ENCODE measurements at places on chromosomes 11 and 22.

DNA sequence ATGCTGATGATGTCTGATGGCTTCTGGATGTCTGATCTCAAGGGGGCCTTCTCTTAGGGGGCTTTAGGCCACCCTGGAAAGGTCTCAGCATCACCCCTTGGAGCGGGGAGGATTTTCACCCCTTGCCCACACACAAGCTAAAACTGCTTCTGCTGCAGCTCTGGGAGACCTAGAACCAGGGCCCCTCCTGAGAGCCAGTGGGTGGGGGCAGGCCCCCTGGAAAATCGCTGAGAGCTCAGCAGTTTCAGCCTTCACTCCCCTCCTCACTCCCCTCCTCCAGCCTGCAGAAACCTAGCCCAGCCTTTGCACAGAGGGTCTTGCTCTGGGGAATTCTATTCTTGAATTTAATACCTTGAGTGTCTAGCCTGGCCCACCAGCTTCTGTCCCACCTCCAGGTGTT lies 17.2 kb downstream of the CD6 start:
- DNase-seq: no peak

DNA sequence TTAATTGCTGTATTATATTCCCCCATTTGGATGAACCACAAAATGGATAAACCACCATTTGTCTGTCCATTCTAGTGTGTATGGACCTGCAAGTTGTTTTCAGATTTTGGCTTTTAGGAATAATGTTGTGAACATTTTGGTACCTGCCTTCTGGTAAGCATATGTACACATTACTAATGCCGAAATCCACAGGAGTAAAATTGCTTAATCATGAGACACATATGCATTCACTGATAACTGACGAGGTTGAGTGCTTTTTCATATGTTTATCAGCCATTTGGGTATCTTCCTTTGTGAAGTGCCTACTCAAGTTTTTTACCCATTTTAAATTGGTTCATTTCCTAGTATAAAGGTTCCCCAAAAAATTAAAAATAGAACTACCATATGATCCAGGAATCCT lies 34.2 kb downstream of the OSBP2 start:
- DNase-seq: no peak

DNA sequence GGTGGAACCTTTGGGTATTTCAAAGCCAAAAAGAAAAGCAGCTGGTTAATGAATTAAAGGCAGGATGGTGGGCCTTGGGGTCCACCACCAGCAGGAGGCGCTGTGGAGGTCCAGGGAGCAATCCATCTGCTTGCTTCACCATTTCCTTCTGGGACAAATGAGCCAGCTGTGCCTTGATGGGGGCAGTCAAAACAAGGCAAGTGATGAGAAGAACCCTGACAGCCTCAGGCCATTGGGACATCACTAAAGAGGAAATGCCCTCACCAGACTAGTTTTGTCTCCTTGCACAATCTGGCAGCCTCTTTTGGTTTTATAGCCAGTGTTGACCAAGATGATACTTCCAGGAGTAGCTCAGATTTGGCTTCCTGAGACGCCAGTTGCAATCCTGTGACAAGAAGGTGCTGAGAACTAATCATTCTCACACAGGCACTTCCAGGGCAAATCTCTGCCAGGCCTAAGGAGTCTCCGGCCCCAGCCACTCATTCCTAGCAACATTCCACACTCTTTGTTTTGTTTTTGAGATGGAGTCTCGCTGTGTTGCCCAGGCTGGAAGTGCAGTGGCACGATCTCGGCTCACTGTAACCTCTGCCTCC lies 38.2 kb upstream of the WEE1 start:
- DNase-seq: peak; percentile 20

DNA sequence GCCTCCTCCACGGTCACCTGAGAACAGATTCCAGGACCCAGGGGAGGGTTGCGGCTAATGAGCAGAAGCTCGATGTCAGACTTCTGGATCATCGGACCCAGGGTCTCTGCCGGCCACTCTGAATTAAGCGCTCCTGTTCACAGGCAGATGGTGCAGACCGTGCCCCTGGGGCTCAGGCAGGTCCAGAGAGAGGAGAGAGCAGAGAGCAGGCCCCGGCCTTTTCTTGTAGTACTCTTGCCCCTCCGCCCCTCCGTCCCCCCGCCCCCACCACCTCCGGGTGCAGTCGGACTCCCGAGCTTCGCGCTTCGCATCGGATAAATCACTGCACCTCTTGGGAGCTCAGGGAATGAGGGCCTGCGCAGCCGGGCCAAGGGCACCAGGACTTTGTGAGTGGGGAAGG lies 50.3 kb downstream of the RPS6KA4 start:
- no peak for DNase-seq

DNA sequence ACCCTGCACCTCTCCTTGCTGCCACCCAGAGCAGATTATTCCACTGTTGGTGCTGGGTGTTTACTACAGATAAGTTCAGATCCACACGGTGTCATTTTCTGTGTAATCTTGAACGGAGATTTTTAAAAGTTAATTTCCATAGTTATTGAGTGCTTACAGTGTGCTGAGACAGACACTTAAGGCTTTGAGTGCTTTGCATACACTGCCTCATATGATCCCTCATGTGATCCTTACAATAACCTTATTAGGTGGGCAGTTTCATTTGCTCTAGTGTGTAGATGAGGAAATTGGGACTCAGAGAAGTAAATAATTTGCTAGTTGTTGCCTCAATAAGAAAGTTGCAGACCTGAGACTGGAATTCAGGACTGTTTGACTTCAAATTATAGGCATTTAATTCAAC lies 32.3 kb upstream of the ME3 start:
- DNase-seq: no peak

GRCh38 chr11:15483205-15483604 lies 368.5 kb downstream of the INSC start:
- no peak for DNase-seq

DNA sequence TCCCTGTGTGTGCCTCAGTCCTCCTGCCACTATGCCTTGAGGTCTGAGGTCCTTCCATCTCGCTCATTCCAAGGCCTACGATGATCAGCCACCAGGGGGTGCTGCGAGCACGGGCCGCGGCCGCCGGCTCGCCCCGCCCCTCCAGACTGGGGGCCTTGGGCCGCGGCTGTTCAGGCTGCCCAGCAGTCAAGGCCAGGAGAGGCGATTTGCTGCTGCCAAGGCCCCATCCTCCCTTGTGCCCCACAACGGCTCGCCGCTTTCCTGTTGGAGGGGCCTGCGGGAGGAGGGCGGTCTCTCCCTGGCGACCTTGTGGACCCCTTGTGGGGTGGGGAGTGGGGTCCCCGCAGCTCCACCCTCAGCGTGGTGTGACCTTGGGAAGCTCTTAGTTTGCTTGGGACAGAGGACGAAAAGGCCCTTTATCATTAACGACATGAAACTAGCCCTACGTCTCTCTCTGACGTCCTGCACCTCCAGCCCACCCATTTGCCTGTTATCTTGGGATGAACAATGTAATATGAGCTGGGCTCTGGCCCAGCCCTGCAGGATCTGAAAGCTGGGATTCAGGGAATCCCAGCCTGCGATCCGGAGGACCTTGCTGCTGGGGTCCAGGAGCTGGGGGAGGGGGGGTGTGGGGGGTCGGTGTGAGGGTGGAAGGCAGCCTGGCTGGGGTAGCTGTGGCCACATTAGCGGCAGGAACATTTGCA lies 5.3 kb upstream of the GALR3 start:
- peak; percentile 32 for DNase-seq

DNA sequence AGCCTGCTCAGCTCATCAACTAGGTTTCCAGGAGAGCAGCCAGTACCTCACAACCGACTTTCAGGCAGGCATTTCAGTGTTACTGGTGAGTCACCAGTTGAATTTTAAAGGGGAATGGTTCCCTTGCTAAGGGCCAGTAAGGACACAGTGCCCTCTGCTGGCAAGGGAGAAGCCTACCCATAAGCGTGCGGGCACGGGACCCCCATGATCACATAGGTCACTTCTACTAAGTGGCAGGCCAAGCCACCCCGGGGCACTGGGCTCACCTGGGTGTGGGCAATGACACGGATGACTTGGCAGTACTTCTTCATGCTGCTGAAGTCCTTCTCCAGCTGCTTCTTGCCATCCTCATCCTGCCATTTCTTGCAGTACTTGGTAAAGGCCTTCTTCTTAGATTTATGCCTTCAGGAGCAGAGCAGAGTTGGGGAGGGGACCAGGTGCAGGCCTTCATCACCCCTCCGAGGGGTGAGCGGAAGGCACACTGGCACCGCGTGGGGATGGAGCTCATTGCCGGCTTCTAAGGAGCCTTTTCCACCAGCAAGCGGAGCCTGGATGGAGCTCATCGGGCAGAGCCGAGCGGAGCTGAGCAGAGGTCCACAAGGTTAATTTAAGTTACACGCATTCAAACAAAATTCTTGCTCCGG lies 2.9 kb downstream of the RPL3 start:
- peak; percentile 5 for DNase-seq

DNA sequence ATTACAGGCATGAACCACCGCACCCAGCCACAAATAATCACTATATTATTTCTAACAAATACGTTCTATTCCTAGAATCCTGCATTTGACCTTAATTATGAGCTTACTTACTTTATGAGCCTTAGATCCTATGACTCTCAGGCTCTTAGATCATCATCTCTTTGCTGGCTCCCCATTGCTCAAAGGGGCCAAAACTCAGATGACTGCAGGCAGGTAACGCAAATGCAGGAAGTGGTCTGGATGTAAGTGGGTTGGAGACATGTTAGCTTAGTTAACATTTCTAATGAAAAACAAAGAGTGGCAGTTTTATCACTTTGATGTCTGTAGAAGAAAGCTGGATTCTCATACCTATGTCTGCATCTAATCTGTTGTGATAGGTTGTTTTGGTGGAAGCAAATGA lies 23.4 kb downstream of the CCDC81 start:
- no peak for DNase-seq

DNA sequence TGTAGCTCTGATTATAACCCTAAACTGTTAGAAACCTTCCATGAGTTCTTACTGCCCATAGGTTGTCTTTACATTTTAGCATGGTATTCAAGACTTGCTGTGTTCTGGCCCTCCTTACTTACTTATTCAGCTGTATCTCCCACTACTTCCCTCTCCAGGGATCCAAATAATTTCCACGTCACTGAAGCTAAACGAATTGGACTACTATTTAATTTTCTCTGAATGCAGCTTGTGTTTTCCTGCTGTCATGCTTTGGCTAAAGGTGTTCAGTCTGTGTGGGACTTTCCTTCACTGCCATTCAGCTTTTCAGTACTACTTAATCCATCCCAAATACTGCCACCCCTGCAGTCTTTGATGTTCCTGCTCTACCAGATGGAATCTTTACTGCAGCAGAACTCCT lies 88.3 kb downstream of the UVRAG start:
- DNase-seq: no peak

GRCh38 chr11:113638376-113638775 lies 67.7 kb downstream of the TMPRSS5 start:
- DNase-seq: no peak

DNA sequence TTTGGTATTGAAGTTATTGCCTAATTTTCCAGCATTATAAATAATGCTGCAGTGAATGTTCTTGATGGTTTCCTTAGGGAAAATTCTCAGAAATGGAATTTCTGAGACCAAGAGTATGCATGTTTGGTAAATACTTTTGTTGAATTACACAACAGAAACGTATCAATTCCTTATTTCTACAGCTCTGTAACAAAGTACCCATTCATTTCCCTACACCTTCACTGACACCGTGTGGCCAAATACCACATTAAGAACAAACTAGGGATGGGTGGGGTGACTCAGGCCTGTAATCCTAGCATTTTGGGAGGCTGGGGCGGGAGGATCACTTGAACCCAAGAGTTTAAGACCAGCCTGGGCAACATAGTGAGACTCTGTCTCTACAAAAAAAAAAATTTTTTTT lies 21.8 kb downstream of the MCAM start:
- DNase-seq: no peak

DNA sequence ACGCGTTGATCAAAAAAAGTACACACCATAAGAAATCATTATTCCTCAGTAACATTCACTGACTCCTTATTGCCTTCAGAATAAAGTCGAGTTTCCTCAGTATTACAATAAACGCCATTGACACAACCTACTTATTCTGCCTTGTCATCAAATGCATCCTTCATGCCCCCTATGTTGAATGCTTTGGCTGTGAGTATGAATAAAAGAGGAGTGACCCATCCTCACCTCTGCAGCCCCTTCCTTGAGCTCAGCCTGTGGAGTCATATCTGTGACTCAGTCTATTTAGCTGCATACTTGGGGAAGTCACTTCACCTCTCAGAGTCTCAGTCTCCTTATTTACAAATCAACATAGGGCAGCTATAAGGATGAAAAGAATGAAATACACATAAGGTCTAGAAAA lies 65.1 kb downstream of the USP35 start:
- DNase-seq: no peak

DNA sequence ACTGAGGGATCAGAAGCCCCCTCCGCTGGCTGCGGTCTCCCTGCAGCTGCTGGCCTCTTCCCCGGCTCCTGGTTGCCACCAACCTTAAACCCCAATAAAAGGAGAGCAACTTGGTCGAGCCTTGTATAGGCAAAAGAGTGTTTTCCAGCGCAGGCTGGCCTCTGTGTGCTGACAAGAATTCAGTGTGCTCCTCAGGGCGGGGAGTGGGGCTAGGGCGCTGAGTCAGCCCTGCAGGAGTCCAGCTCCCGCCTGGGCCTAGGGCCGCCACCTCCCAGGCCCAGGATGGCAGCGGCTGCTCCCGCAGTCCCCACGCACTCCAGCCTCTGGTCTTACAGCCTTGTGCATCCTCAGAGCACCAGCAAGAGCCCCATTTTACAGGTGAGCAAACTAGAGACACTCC lies at the start of gene SHISAL1:
TSS of gene SHISAL1 (minus strand) at position 186 of the 400 bp plus-strand sequence. CDS start 12,006 bp downstream, outside the sequence.
- DNase-seq: no peak

- no peak for DNase-seq
Observed at GRCh38 chr11:35723493-35723892, 60.9 kb downstream of the TRIM44 start.

DNA sequence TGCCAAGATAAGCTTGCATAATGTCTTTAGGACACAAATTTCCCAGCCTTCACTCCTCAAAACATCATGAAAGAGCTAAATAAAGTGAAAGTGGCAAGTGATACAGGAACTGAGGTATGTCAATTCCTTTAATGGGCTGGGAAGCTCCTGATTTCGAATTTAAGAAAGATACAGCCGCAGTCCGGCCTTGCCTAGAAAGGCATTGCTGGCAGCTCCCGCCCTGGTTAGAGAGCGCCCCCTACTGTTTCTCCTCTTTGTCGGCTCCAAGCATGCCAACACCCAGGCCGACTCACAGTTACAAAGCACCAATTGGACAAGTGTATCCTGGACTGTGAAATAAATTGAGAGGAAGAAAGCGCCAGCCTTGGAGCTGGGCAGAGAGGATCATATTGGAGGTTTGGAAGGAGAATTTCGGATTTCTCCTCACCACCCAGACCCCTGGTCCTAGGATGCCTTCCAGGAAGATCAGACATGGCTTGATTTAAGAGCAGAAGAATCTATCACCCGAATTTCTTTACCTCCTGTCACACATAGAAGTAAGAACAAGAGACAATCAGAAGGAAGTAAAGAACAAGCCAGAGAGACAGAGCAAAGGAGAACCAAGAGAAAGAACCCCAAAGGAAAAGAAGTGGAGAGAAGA lies 84.0 kb downstream of the FAM76B start:
- DNase-seq: peak; percentile 71

Measured in NCI-H774 (cell line).